GM12892 (cell line): ENCODE measurements at places on chromosomes 3 and 15.

- no peak for DNase-seq
Observed at GRCh38 chr15:70034596-70034995, 63.1 kb downstream of the TLE3 start.

- no peak for DNase-seq
Observed at GRCh38 chr15:38130740-38131498, 121.7 kb upstream of the SPRED1 start.

- DNase-seq: no peak
Observed at GRCh38 chr3:37455181-37455580, 280.8 kb upstream of the LRRFIP2 start.

DNA sequence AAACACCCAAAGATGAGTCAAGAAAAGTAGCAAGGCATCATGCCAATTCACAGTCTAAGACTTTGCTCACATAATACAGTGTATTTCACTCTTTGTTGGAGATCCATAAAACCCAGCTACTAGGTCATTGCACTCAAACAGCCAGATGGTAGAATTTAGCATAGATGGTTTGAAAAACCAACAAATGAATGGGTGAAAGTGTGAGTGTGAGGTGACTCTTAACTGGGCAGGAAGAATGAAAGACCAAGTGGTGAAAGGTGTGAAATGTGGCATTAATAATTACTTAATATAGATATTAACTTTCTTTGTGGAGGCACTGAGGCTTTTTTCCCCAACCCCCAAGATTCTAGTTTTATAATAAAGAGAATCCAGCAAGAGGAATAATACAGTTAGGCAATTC, 159.5 kb downstream of the SQOR start:
- DNase-seq: no peak

DNA sequence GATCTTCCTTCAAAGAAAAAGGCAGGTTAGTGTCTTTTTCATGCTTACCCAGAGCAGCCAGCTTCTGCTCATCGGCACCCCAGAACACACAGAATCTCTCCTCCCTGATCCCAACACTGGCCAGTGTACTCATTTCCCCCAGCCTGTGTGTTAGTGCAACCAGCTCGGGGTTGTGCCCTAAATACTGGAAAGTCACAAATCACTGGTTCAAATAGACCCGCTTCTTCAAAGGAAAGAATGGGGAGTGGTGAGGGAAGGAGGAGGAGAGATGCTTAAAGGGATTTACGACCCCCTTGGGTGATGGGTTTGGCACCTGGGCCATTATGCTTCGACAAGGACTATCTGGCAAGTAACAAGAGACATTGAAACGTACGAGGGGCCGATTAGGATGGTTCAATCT, 114.0 kb downstream of the FOXB1 start:
- DNase-seq: no peak

- DNase-seq: no peak
Observed at GRCh38 chr15:101803676-101804075, 367 bp downstream of the OR4F6 start.
